ENCODE measurements at places on chromosomes 6 and 20.

DNA sequence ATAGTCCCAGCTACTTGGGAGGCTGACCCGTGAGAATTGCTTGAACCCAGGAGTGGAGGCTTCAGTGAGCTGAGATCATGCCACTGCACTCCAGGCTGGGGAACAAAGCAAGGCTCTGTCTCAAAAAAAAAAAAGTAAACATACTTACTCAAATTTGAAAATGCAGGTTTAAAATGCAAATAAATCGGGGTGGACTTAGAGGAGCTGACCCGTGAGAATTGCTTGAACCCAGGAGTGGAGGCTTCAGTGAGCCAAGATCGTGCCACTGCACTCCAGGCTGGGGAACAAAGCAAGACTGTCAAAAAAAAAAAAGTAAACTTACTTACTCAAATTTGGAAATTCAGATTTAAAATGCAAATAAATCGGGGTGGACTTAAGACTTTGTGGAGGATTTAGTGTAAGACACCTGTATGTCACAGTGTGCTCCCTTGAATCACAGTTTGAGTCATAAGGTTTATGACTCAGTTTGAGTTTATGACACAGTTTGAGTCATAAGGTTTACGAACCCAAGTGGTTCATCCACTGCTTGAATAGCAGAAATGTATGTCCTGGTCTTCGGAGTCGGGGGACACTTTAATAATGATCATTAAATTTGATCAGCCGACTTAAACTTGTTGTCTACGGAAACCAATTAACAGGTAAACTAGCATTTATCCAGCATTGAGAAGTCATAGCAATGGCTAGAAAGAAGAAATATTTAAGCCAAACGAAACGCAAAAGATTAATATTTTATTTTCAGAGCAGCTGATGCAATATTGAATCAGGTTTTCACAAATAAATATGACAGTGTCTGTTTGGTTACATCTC lies 6.8 kb upstream of the MRPS10 start:
- peak; percentile 85 for DNase-seq

- DNase-seq, result no peak
Observed at GRCh38 chr6:8170245-8170644, 67.9 kb upstream of the EEF1E1 start.

- no peak for DNase-seq
Observed at GRCh38 chr6:150345781-150346180, 23.0 kb upstream of the IYD start.

GRCh38 chr6:48552905-48553304 lies 441.9 kb upstream of the PTCHD4 start:
- no peak for DNase-seq

DNA sequence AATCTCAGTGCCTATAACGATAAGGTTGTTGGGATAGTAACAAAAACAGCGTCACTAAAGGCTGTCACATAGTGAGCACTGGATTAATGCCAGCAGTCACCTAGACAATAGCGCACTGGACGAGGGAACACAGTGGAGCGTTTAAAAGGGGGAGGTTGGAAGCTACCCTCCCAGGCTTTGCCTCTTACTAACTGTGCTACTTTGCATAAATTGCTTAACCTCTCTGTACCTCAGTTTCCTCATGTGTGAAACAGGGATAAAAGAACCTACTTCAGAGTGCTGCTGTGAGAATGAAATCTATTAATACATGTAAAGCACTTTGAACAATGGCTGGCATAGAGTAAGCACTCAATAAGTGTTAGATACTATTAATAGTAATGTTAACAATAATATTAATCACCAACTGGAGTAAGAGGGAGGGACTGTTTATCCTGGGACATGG lies 10.5 kb downstream of the BCL2L1 start:
- DNase-seq, result peak; percentile 92

DNA sequence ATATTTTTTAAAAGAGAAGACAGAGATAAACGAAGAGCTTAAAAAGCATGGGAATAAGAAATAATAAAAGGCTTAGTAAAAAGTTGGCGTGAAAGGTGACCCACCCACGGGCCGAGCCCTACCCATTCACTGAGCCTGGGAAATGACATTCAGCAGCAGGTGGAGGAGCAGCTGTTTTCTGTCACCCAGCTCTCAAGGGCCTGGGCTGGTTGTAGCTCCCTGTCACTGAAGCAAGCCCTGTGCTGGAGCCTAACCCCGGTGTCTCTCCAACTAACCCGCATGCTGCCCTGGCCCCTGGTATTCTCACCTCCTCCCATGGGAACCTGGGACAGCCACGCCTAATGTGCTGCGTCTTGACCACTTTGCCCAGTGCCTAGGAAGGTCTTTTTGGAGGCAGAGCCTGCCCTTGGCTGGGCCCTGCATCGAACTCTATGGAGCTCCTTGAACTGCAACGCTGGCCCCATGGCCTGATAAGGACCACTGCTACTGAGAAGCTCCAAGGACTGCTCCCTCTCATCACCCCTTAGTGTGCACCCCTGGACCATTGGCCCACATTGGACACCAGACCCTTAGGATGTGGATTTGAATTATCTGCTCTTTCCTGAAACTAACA lies 68.8 kb upstream of the IYD start:
- no peak for DNase-seq

- DNase-seq, result peak; percentile 58
Observed at GRCh38 chr20:43749734-43750294, 23.0 kb upstream of the GTSF1L start.

GRCh38 chr20:46065006-46065405 lies 24.8 kb downstream of the NCOA5 start:
- DNase-seq, result no peak

GRCh38 chr20:36645998-36646397 lies at the start of gene SLA2:
Gene SLA2 (minus strand): TSS chr20:36646196. CDS start chr20:36641335, 4,861 bp downstream.
- DNase-seq, result no peak

GRCh38 chr20:48886811-48887210 lies 34.7 kb upstream of the ARFGEF2 start:
- no peak for DNase-seq

- no peak for DNase-seq
Observed at GRCh38 chr20:14780508-14780907, 443.1 kb upstream of the FLRT3 start.

DNA sequence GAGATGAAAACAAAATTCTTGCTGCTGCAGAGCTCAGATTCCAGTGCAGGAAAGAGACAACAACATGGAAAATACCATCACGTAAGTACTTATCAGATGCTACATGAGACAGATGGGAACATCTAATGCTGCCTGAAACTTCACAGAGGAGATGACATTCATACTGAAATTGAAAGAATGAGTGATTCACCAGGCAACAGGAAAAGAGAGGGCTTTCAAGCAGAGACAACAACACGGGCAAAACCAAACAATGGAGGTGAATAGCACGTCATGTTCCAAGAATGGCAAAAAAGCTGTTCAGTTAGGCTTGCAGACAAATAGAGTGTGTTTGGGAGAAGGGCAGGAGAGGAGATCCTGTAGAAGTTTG lies 39.3 kb downstream of the GTF2H5 start:
- DNase-seq, result peak; percentile 88

DNA sequence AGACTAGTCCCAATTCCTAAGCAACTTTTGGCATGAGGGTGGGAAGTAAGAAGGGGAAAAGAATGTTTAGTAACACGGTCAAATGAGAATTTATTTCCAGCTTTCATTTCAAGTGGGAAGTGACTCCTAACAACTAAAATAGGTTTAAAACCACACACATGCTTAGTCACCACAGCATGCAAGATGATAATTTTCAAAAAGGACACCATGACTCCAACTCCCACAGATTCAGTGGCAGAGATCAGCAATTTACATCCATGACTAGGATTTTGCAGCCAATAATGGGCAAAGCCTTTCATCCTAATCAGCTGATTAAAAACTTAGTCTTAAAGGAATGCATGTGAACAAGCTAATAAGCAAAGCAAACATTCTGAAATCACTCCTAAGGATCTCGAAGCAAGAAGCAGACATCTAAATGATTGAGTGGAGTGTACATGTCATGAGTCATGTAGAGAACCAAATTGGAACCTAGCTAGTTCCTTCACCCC lies 48.1 kb upstream of the GCLC start:
- no peak for DNase-seq

DNA sequence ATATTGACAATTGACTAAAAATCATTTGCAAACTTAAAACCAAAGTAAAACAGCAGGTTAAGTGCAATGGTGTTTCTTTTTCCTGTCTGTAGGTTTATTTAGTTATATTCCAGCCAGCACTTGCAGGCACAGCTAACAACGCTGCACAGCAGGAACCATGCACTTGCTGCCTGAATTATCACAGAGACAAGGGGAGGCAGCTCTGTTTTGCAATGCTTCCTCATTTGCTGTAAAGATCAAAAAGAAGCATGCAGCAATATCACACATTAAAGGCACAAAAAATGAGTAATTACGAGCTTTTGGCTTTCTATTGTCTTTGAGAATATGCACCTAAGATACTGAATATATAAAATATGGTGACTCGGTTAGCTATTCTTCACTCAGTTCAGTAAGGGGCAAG lies 241.9 kb downstream of the EPHA7 start:
- DNase-seq, result no peak

- DNase-seq, result no peak
Observed at GRCh38 chr6:132893772-132894490, 79.6 kb downstream of the RPS12 start.

DNA sequence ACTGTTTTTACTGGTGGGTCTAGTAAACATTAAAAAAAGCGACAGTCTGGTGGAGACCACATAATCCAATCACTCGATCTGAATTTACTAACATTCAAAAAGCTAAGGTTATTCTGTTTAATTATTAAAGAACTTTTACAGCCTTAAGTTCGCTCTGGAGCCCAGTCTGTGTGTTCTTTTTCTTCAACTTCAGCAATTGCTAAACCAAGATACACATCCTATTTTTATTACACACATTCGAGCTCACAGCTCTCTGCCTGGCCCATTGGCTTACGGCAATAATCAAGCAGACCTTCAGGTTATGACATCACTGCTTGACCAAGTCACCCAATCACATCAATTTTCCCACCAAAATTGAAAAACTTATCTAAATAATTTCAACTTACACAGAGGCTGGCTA lies 57.4 kb upstream of the PRSS16 start:
- DNase-seq, result no peak

DNA sequence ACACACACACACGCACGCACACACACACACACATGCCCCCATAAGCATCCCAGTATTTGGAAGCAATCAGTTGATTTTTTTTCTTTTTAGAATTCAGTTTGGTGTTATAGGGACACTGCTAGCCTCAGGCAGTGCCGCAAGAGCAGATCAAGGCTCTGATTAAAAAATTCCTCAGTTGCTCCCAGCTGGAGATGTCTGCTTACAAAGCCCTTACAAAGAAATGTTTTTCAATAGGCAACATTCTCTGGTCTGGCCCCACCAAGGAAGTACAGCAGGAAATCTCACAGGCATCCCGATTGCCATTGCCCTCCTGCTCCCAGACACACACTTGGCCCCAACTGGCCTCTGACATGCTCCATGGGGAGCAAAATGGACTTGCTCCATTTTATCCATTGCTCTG lies 22.9 kb upstream of the CD83 start:
- DNase-seq, result no peak

- no peak for DNase-seq
Observed at GRCh38 chr6:136410201-136411024, 120.8 kb upstream of the BCLAF1 start.

DNA sequence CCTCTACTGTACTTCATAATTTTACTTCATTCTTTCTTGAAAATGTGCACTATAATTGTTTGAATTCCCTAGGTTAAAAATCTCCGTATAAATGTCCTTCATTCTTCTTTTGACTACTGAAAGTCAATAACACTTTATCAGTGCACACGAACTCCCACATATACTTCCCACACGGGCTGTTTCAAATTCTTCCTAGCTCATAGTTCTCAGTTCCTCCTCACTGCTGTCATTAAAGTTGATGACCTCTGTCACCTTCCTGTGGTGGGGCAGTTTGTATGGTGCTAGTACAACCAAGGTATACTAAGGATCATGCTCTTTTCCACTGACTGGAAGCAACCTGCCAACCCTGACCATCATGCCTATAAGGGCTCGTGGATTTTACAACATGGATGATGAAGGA lies 40.0 kb upstream of the CD2AP start:
- DNase-seq, result no peak

DNA sequence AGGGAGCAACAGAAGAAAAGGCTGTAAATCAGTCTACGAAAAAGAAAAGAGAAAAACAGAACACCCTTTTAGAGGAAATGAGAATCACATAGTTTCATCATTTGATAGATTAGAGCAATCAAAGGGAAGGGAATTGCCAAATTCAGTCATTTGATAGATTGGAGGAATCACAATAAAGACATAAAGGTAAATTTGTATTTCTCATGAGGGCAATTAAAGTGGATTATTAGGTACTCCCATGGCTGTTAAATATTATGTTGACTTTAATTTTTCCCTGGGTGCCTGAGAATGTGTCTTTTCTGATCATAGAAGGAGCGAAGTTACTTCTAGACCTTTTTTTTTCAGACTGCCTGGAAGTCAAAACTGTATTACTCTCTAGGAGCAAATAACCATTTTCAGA lies 1145.7 kb downstream of the EPHA7 start:
- DNase-seq, result no peak

GRCh38 chr6:25619217-25619616 lies 32.8 kb upstream of the SCGN start:
- no peak for DNase-seq

- DNase-seq, result peak; percentile 48
Observed at GRCh38 chr20:20733943-20734342, 21.5 kb upstream of the RALGAPA2 start.

GRCh38 chr20:19750101-19750606 lies 7.9 kb upstream of the RIN2 start:
- no peak for DNase-seq

DNA sequence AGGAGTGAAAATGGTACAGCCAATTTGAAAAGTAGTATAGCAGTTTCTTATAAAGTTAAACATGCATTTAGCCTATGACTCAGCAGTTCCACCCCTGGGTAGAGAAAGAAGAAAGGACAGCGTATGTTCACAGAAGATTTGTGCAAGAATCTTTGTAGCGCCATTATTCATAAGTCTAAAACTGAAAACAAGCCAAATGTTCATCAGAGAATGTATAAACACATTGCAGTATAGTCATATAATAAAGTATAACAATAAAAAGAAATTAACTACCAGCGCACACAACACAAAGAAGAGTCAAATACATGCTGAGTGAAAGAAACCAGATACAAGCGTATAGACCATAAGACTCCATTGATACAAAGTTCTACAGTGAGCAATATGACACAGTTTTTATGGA lies 294.0 kb downstream of the SAMD5 start:
- DNase-seq, result no peak
